ENCODE measurements at places on chromosomes 7 and 10.

GRCh38 chr7:45584261-45585210 lies 10.4 kb downstream of the ADCY1 start:
- no peak for DNase-seq

GRCh38 chr10:82128527-82128926 lies 253.5 kb downstream of the NRG3 start:
- no peak for DNase-seq

- no peak for DNase-seq
Observed at GRCh38 chr7:41035794-41036193, 667.1 kb downstream of the INHBA start.

DNA sequence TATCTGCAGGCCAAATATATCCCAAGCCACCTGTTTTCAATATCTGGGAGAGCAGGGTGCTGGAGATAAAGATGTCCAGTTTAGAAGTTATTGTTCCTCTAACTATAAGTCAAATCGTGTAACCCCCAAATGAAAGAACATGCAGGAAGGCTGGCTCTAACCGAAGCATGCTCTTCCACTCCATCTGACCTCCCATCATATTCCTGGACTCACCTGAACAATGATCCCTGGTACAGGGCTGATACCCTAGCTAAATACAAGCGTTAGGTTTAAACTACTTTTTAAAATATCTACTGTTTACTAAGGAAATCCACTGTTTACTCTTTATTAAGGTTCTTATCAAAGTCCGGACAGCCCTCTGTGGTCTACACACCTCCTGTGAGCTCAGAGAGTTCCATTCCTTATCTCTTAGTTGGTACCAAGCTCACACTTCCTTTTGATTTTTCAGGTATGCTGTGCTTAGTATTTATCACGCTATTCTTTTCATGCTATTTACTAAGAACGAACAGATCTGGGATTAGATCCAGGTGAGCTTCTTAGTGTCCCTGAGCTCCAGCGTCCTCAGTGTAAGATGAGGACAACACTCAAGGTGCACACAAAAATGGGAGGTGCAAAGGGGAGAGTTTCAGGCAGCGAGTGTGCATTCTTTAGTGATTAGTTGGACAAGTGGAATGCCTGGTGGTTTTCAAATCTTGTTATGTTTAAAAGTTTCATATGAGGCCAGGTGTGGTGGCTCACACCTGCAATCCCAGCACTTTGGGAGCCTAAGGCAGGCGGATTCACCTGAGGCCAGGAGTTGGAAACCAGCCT lies 23.6 kb upstream of the COBL start:
- DNase-seq, result no peak

GRCh38 chr10:75062506-75063299 lies 48.8 kb upstream of the SAMD8 start:
- no peak for DNase-seq

Measured in NCI-H2081 (cell line).